ENCODE measurements at places on chromosomes 7 and 10.

- DNase-seq, result no peak
These were observed 205.4 kb upstream of the ZMIZ1 start for GRCh38 chr10:78863140-78863905.

GRCh38 chr7:128040205-128040604 is 9.0 kb upstream of the LRRC4 start:
- DNase-seq, result no peak

DNA sequence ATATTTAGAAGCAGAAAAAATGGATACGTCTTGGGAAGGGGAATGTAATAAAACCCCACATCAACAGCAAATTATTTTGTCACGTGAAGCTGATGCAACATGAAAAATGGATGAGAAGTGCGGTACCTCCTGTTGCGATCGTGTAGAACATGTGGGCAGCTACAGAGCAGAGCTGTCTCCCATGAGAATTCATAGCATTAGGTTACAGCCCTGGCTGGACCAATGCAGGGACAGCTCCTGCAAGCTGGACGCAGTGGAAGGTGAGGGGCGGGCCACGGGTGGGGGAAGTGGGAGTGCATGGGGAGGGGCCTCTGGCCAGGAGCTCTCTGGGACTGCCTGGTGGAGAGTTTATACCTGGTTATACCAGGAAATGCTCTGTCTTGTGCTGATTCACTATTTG is 120.3 kb downstream of the GATA3 start:
- no peak for DNase-seq

- DNase-seq, result no peak
These were observed 66.4 kb upstream of the FAM180A start for GRCh38 chr7:135815033-135815432.

DNA sequence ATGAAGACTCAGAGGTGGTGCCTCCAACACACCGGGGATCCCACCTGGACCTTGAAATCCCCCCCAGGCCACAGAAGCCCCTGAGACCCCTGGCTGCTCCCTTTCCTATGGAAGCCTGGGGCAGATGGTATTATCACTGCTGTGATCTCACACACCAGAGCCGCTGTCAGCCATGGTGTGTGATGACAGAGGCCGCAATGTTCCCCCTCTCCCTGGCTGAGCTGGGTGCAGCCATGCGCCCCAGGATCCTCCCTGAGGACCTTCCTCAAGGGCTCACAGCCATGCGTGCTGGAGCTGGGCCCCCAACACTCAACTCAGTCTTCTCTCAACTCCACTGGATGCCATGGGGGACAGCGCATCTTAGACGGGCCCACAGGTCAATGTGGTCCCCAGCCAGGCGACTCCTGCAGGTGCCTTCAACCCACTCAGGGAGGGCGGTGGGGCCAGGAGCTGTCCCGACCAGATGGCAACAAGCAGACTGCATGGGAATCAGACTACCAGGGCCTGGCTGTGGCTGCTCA is 44.9 kb downstream of the VIPR2 start:
- DNase-seq, result no peak

GRCh38 chr7:4833691-4834600 is 27.9 kb downstream of the PAPOLB start:
- DNase-seq, result no peak

DNA sequence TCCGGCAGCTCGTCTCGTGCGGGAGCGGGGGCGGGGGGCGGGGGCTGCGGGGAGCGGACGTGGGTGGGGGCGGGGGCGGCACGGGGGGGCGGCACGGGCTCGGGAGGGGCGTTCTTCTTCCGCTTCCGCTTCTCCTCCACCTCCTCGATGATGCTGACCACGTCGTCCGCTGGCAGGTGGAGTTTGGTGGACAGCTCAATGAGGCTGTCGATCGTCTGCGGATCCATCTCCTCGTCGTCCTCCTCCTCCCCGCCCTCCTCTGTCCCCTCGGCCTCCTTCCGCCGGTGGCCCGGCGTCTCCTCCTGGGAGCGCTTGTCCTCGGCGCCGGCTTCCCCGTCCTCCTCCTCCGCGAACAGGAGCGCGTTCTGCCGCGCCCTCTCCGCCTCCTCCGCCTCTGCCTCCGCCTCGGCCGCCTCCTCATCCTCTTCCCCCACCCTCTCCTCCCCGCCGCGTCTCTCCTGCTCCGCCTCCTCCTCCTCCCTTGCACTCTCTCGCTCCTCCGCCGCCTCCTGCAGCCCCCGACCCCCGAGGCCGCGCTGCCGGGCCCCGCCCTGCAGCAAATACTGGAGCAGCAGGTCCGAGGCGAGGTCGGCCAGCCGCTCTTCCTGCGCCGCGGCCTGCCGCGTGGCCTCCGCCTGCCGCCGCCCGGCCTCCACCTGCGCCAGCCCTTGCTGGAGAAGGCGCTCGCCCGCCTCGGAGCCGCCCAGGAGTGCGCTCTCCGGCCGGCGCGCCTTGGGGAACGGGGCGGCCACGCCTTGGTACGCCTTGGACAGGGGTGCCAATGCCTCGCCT is 1.9 kb downstream of the VGF start:
- no peak for DNase-seq

All from AG08395 (cell line).